ENCODE measurements at places on chromosomes 12 and 14. TPM values are rescaled to one million over a fixed set of nuclear protein-coding genes. Genes with fewer than 3 reads are reported as not detected.

The FGF23 gene
- not detected for total RNA-seq

The GARIN6 gene
- not detected for total RNA-seq

The PHLDA1 gene
- total RNA-seq, result 147 TPM

The GLIPR1L1 gene
- not detected for total RNA-seq

The SLC10A1 gene
- not detected for total RNA-seq

The CATSPERB gene
- not detected for total RNA-seq

- DNase-seq, result no peak
Observed at GRCh38 chr14:57848353-57848752, 17.5 kb downstream of the SLC35F4 start.

GRCh38 chr14:76351941-76352340 is 24.0 kb upstream of the ESRRB start:
- DNase-seq, result no peak

GRCh38 chr12:39352471-39353017 is 90.4 kb downstream of the KIF21A start:
- DNase-seq, result no peak

GRCh38 chr14:101705733-101706508 is 55.6 kb upstream of the PPP2R5C start:
- DNase-seq, result no peak

- no peak for DNase-seq
Observed at GRCh38 chr12:120797677-120798642, 72.3 kb downstream of the ACADS start.

GRCh38 chr14:51360592-51360991 is 120.5 kb downstream of the TMX1 start:
- DNase-seq, result no peak

GRCh38 chr12:46303039-46303666 is 34.3 kb upstream of the SLC38A1 start:
- no peak for DNase-seq

DNA sequence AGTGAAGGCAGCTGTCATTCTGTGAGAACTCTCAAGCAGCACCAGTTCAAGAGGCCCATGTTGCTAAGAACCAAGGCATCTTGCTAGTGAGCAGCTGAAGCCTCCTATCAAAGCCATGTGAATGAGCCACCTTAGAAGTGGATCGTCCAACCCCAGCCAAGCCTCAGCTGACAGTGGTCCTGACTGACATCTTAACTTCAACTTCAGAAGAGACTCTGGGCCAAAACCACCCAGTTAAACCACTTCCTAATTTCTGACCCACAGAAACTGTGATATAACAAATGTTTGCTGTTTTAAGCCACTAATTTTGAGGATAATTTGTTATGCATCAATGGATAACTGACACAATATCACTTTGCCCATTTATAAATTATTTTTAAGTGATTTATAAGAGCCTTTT is 256.0 kb downstream of the RPAP3 start:
- DNase-seq, result no peak

- DNase-seq, result no peak
Observed at GRCh38 chr12:81120961-81121360, 43.1 kb downstream of the ACSS3 start.

GRCh38 chr12:40146800-40147797 is 41.2 kb upstream of the SLC2A13 start:
- no peak for DNase-seq
